ENCODE measurements at places on chromosomes 7 and 10.
A peak's percentile ranks its signal among the peaks of the same experiment; 100 is the strongest.

GRCh38 chr7:48280100-48280499 lies 108.8 kb downstream of the ABCA13 start:
- peak; percentile 81 for DNase-seq

GRCh38 chr10:133529576-133529946 lies 2.4 kb downstream of the CYP2E1 start:
- no peak for DNase-seq

- DNase-seq = no peak
Observed at GRCh38 chr10:77634939-77635338, 2.7 kb downstream of the KCNMA1 start.

GRCh38 chr10:113518816-113519591 lies 33.8 kb upstream of the HABP2 start:
- no peak for DNase-seq

DNA sequence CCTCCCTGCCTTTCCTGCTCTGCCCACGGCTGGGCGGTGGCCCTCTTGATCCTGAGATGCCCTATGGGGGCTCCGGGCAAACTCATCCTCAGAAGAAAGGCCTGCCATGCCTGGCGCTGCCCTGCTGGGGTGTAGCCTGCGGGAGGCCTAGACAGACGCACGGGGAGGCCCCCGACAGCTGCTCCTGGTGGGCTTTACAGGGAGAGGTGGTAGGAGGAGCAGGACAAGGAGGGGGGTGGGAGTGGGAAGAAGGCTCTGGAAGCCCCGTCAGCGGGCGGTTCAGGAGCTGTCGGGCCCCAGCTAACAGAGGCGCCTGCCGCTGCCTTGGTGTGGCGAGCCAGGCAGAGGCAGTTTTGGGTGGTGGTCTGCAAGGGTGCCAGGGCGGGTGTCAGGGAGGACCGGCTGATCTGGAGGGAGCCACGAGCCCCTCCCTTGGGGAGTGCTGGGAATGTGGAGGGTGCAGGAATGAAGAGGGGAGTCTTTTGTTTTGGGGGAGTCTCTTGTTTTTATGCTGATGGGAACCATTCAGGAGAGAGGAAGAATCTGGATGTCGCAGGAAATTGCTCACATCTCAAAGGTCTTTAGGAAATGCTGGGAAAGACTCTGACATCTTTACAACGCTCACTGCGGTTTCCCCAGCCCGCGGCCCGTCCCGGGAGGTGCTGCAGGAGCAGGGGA lies 63.5 kb downstream of the CFAP46 start:
- no peak for DNase-seq

DNA sequence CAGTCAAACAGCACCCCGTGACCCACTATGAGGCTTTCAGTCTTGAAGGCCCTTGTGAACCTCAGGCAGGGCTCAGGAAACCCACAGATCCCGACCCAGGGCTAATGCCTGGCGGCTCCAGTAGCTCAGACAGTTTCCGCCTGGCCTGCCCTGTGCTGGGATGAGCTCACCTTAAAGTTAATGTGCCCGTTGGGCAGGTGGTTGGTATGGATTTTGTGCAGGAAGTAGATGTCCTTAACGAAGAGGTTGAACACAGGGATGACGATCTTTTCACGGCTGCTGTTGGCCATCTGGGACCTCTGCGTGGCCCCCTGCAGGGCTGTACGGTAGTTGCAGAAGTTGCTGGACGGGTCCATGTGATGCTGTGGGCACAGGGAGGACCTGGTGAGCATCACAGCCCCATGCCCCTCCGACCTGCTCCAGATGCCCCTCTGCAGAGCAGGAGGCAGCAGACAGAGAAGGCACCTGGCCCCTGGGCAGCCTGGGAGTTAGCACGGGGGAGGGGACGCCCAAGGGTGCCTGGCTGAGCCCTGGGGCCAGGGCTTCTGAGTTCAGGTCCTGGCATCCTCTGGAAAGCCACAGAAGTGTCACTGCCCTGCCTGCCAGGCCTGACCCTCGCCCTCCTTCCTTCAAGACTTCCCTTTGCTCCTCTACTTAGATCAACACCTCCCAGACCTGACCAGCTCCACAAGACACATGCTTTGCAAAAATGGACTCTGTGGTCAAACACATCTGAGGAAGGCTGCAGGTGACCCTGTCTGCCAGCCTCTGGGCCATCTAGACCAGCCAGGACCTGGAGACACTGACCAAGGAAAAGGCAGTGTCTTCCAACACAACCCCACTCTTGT lies 59.8 kb downstream of the CSGALNACT2 start:
- no peak for DNase-seq

GRCh38 chr7:78828317-78828716 lies 625.1 kb downstream of the MAGI2 start:
- peak; percentile 9 for DNase-seq

DNA sequence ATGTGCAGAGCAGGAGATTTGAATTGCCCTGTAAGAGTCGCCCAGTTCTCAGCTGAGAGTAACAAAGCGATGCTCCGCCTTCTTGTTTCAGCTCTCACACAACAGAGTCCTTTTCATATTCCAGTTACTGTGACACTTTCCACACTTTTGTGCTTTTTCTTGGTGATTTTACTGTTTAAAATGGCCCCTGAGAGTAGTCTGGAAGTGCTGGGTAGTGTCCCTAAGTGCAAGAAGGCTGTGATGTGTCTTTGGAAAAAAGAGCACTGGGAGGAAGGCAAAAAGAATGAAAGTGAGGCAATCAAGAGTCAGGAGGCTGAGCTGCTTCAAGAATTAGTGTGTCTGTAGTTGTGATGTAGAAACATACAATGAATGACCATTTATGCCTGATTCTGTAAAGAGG lies 201.2 kb upstream of the SEMA3E start:
- DNase-seq = no peak

- peak; percentile 47 for DNase-seq
Observed at GRCh38 chr10:119670717-119671116, 19.5 kb downstream of the BAG3 start.

DNA sequence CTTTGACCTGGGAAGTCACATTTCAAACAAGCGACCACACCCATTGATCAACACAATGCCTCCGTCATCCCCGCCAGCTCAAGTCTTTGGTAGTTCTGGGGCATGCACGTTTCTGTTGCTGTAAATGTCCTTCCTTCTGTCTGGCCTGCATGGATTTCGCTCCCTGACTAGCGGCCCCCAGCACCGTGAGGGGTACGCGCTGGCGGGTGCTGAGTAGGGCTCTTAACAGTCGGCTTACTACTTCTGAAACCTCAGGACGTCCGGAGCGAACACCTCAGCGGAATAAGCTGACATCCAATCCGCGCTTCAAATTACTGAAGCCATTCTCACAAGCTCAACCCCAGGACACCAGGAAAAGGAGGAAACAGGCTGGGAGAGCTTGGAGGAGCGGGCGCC lies 505 bp downstream of the NUDCD3 start:
- DNase-seq = peak; percentile 26

DNA sequence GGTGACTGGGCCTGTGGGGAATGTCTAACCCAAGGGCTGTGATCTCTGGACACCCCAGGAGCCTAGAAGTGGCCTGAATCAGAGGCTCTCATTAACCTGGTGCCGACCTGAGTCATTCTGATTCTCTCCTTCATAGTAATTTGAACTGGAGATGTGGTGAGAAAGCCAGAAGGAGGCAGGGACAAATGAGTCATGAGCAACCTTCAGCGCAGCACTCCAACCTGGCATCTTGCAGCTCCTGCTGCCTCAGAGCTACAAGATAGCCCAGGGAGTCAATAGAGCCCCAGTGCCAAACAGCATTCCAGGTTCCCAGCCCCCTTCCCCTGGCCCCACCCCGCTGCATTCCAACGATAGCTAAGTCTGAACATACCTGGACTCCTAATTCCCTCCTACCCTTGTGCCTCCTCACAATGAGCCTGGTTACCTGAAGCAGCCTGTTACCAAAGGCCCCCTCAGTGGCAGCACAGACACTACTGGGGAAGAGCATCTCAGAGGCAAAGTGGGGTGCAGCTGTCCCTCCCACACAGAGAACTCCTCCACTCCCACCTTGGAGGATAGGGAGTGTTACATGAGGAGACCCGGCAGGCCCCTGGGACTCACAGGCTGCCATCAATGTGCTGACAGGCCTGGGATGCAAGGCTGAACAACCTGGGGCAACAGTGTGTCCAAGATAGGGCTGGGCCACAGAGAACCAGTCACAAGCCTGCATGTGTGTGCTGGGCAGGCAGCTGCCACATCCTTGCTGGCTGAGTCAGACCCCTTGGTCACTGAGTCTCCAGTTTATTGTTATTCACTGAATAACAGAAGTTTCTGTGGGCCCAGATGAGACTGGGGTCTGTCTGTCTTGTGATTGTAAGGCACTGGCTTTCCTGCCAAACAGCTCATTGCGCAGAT lies 76.8 kb upstream of the LEP start:
- peak; percentile 30 for DNase-seq

- no peak for DNase-seq
Observed at GRCh38 chr10:29420744-29421143, 131.9 kb downstream of the LYZL1 start.

DNA sequence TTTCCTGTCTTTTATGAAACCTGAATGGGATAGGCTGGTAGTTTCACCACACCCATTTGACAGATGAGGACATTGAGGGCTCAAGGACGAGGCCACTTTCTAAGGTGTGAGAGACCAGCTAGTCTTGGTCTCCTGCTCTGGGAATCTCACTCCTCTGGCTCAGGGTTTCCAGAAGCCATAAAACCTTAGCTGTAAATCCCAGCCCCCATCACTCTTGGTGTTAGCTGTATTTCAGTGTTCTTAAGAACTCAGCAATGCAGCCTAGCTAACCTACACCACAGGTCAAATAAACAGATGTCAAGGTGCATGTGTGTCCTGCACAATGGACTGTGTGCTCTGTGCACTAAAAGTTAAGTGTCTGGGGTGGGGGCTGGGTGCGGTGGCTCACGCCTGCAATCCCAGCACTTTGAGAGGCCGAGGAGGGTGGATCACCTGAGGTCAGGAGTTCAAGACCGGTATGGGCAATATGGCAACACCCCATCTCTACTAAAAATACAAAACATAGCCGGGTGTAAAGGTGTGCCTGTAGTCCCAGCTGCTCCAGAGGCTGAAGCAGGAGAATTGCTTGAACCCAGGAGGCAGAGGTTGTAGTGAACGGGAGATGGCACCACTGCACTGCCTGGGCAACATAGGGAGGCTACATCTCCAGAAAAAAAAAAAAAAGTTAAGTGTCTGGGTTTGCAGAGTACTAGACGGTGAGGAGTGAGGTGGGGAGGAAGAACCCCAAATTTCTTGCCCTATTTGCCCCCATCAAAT lies 567 bp upstream of the EPO start:
- peak; percentile 45 for DNase-seq

- DNase-seq = no peak
Observed at GRCh38 chr10:125134916-125135770, 25.2 kb downstream of the CTBP2 start.

DNA sequence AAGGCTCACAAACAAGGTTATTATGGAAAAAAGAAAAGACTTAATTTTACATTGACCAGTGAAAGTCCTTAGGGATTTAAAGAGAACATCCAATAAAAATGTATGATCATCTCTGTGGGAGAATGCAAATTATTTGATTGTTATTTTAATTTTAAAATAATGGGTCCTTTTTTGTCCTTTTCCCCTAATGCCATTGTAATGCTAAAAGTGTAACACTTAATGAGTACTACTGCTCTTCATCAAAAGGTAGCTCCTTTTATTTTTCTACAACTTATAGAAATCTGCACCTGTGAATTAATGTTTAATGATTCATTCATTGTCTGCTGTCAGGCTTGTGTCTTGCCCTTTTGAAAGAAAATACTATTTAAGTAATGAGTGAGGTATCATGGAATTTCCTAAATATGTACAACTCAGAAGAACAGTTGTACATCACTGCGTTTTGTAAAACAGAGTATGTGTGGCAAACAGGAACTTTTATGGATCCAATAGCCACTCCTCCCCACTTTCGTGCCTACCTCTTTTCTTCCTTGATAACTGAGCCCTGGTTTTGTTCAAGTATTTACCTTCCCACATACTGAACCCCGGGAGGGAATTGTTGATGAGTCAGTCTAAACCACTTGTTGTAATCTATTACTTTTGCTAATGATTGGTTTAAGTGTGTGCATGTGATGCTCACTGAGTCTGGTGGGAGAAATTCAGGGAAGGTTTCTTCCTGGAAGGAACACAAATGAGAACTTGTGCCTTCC lies 19.9 kb upstream of the TRUB1 start:
- DNase-seq = no peak

- no peak for DNase-seq
Observed at GRCh38 chr7:12578930-12579640, 8.6 kb downstream of the SCIN start.

- no peak for DNase-seq
Observed at GRCh38 chr7:20834656-20835055, 48.0 kb upstream of the SP8 start.

DNA sequence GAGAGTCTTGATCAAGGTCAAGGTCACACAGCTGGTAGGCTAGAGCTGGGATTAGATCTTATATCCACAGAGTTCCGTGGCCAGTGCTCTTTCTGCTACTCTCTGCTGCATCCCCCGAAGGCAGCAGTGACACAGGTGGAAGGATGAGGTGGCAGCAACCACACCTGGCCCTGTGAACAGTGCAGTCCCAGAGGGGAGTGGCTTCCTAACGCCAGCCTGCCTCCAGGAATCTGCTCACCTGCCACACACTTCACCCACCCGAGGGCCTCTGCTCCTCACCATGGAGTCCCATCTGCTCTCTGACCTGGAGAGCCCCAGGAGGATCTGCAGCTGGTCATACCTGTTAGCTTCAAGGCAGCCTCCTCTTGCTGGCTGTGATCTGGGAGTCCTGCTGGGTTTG lies 484.2 kb downstream of the PLXNA4 start:
- DNase-seq = no peak

GRCh38 chr7:25686493-25686892 lies 458.2 kb upstream of the NPVF start:
- DNase-seq = no peak

DNA sequence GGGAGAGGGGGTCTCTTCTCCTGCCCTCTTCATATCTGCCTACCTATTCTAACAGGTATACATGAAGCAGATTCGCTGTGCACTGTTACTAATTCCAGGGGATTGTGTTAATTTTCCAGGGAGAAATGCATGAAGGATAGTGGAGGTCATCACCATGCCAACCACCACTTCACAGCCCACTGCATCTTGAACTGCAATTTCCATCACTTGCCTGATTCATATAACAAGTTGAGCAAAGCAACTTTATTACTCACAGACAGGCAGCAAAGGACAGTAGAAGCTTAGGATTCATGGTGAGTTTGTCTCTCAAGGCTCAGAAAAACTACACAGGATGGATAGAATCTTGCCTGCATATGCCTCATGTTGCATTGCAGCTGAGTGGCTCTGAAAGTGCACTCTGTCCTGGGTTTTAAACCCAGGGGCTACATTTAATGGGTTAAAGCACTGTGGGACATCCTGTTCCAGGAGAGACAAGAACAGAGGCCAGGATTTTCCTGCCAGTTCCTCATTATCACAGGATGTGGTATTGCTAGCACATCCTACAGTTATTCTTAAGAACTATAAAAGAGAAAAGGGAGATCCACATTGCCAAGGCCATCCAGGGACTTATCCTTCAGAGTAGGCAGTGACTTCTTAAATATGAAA lies 136.9 kb upstream of the PRSS1 start:
- DNase-seq = peak; percentile 47

DNA sequence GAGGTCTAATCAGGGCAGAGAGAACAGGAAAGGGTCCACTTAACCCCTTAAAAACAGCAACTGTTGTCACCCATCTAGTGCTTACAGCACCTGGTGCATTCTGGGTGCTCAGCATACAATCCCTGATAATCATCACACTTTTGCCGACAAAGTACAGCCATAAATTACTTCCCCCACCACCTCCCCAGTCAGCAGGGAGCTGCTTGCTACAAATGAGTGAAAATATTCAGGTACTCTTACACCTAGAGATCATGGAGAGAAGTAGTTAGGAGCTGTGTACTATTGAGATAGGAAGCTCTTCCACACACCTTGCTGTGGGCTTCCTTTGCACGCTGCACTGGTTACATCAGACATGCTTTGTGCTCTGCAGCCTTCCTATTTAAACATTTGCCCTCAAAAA lies 723.5 kb upstream of the GALNT17 start:
- DNase-seq = no peak

- DNase-seq = peak; percentile 83
Observed at GRCh38 chr7:46544396-46545008, 623.4 kb upstream of the IGFBP3 start.

All from cardiac fibroblast (primary cell).